Regular cardiac myocyte (primary cell): ENCODE measurements at places on chromosomes 6 and 20. TPM values are rescaled to one million over a fixed set of nuclear protein-coding genes. Genes with fewer than 3 reads are reported as not detected.

TMEM217 gene
- 1.2 and 2.5 TPM in 2 replicates for total RNA-seq

PNISR gene
- total RNA-seq, result 34.1 and 67.7 TPM in 2 replicates

GSTA2 gene
- total RNA-seq, result not detected in 2 replicates

MYH7B gene
- total RNA-seq, result under 0.01 TPM in 1 of 2 replicates, not detected in the other

NHSL1 gene
- total RNA-seq, result 6.2 and 9.2 TPM in 2 replicates

SAMD3 gene
- 26.5 and 28.8 TPM in 2 replicates for total RNA-seq

SAPCD1 gene
- total RNA-seq, result 0.19 and 0.85 TPM in 2 replicates

C4B gene
- total RNA-seq, result 1.9 and 4.5 TPM in 2 replicates

SLC17A4 gene
- total RNA-seq, result not detected in 2 replicates

CCR6 gene
- not detected in 2 replicates for total RNA-seq

SLC17A3 gene
- total RNA-seq, result not detected in 2 replicates

SULF2 gene
- total RNA-seq, result 3.5 and 19.4 TPM in 2 replicates

GLP1R gene
- total RNA-seq, result under 0.01 TPM in 1 of 2 replicates, not detected in the other

SLC22A2 gene
- under 0.01 TPM in 1 of 2 replicates, not detected in the other for total RNA-seq

SLC24A3 gene
- 0.77 and 1.4 TPM in 2 replicates for total RNA-seq

PDYN gene
- not detected in 2 replicates for total RNA-seq

AAR2 gene
- 20.0 and 22.4 TPM in 2 replicates for total RNA-seq

CST5 gene
- not detected in 2 replicates for total RNA-seq

PRKN gene
- 0.58 and 2.8 TPM in 2 replicates for total RNA-seq

TAAR2 gene
- total RNA-seq, result not detected in 2 replicates

ZBTB46 gene
- 4.8 and 14.6 TPM in 2 replicates for total RNA-seq

ARFGEF3 gene
- 0.19 and 0.56 TPM in 2 replicates for total RNA-seq

CYP39A1 gene
- under 0.01 and 1.1 TPM in 2 replicates for total RNA-seq

GCNT2 gene
- 0.19 and 1.4 TPM in 2 replicates for total RNA-seq

TMC2 gene
- not detected in 2 replicates for total RNA-seq

FAM162B gene
- 19.9 and 23.7 TPM in 2 replicates for total RNA-seq

RALGAPA2 gene
- total RNA-seq, result 5.0 and 10.1 TPM in 2 replicates

TBX18 gene
- total RNA-seq, result 37.5 and 49.8 TPM in 2 replicates

PCK1 gene
- not detected in 2 replicates for total RNA-seq

DDO gene
- 1.9 and 2.8 TPM in 2 replicates for total RNA-seq

CBFA2T2 gene
- 3.3 and 3.7 TPM in 2 replicates for total RNA-seq

MRS2 gene
- 22.6 and 31.6 TPM in 2 replicates for total RNA-seq

MCM3 gene
- total RNA-seq, result 22.6 and 96.6 TPM in 2 replicates

ZBTB2 gene
- 5.6 and 7.9 TPM in 2 replicates for total RNA-seq

MEI4 gene
- not detected in 2 replicates for total RNA-seq
